ENCODE measurements at places on chromosomes 1 and 21.

DNA sequence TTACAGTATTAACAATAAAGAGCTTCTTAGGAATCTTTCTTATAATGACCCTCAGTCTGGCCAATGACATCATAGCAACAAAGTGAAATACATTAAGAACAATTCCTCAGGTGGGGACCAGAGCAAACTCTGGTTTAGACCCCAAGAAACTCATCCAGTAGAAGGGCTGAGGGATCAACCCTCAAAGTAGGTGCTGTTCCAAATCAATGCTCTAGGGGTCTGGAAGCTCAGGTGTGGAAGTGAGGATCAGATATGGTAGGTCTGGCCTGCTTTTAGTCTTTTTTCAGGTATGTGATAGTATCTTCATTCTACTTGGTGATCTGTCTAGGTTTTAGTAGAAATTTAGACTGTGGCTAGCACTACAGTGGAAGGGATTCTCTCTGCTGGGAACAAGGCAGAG, 291.7 kb downstream of the PDE4B start:
- no peak for DNase-seq

DNA sequence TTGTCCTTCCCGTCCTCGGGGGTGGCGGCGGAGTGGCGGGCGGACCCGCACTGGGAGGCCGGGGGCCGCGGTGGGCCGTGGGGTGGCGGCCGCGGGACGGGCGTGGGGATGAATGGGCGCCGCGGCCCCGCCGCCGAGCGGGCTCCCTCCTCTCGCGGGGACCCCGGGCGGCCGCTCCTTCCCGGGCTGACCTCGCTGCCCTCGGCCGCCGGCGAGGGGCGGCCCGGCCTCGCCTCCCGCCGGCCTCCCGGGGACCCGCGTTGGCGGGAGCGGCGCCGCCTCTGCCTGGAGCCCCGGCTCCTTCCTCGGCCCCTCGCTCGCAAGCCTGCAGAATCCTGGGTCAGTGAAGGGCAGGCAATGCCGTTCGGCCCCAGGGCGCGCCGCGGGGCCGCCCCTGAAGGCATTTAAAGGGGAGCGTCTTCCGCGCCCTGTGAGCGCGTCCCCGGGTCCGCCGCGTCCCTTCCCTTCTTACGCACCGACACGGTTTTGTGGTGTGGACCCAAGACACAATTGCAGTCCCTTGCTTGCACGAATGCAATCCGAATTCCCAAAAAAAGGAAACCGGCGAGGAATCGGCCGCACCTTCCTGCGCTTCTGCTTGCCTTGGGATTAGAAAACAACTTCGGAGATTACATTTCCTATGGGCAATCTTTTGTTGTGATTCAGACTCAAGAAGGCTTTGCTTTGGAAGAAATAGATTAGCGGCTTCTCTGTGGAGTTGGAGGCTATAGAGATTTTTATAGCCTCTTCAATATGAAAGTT, 776 bp downstream of the ITSN1 start:
- DNase-seq: peak; percentile 17

- no peak for DNase-seq
Observed at GRCh38 chr1:60345621-60346020, 272.1 kb upstream of the C1orf87 start.

DNA sequence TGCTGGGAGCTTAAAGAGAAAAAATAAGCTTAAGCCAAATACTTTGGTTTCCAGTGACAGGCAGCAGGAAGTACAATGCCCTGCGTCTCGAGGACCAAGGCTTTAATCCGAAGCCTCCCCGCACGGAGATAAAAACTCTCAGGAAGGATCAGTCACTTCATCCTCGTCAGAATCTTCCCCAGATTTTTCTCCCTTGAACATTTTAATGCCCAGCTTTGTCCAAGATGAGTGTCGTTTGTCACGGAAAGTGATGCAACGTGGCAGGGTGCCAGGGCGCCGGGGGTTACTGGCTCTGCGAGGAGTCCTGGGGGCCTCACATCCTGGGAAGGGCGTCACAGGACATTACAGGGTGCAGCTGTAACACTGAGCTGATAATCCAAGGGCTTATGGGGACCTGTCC, 25.2 kb upstream of the PCBP3 start:
- DNase-seq: no peak

DNA sequence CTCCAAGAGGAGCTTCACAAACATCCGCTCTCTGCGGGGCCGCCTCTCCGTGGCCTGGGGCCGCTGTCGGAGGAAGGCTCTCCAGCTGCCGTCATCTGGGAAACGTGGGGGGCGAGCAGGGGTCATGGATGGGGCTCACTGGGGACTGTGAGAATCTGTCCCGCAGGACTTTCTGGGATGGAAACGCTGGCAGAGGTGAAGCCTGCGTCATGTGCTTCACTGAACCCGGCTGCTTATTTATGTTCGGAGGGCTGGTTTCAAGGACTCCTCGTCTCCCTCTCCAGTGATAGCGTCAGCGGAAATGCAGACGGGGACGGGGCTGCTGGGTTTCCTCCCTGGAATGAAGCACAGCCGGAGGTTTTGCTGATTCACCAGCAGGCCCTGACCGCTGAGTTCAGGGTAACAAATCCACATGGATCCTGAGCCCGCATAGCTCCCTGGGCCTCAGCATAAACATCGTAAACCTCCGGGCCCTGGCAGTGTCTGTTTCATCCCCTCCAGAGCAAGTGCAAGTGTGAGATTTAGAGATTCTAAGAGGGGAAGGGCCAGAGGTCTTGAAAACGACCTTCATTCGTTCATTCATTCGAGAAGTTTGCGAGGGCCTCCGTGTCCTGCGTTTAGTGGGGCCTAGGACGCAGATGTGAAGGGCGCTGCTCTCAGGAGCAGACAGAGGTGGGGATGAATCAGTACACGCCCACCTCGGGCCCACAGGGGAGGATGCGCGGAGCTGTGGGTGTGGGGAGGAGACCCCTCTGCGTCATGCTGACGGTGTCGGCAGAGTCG, 7.0 kb upstream of the POFUT2 start:
- DNase-seq: no peak

GRCh38 chr1:15911927-15912326, 64.0 kb downstream of the ZBTB17 start:
- no peak for DNase-seq

- DNase-seq: no peak
Observed at GRCh38 chr1:175167861-175168260, 24.7 kb downstream of the KIAA0040 start.

- peak; percentile 53 for DNase-seq
Observed at GRCh38 chr1:40075266-40075665, 21.8 kb downstream of the PPT1 start.

- DNase-seq: no peak
Observed at GRCh38 chr21:41052820-41053555, 115.0 kb upstream of the BACE2 start.

DNA sequence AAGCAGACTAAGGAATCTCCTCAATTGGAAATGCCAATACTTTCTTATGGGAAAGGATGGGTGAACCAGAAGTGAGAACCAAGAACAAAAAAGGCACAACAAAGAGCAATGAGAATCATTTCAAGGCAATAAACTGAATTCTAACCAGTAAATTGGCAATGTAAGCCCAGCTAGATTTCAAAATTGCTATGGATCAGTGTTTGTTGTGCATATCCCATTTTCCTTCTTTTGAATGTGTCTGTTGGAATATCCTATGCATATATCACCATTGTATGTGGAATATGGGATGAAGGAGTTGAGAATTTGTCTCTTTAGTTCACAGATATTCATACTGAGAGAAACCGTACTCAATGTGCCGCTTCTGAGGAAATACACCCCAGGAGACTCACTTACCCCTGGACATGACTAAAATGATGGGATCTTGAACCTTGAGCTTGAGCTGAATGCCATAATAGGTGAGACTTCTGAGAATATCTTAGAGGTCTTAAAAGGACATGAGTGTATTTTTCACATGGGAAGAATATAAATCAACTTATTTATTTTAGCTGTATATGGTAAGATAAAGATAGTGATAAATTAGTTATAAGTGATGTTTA, 216.0 kb downstream of the BACH1 start:
- no peak for DNase-seq
